NCI-H1694 (cell line): ENCODE measurements at places on chromosomes 16 and 17.
A peak's percentile ranks its signal among the peaks of the same experiment; 100 is the strongest.

DNA sequence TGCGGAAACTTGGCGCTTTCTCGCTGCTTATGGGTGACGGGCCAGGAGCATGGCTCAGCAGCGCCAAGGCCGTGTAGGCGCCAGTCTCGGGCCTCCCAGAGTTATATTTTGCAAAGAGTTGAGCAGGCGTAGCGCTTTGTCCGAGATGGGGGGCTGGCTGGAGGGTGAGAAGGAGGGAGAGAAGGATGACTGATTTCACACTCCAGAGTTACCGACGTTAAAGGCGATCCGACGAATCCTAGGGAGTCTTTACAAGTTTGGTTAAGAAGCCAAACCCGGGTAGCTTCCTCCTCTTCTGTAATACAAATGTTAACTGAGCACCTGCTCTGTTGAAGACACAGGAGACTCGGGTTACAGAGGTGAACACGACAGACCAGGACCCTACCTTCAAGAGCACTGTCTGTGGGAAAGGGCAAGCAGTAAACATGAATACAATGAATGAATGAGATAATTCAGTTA, 782 bp downstream of the POLR2A start:
- no peak for DNase-seq

GRCh38 chr16:50681021-50681885, at the start of gene SNX20:
Gene SNX20 (minus strand): TSS chr16:50681312. CDS start chr16:50677526, 3,786 bp downstream.
- DNase-seq: no peak

DNA sequence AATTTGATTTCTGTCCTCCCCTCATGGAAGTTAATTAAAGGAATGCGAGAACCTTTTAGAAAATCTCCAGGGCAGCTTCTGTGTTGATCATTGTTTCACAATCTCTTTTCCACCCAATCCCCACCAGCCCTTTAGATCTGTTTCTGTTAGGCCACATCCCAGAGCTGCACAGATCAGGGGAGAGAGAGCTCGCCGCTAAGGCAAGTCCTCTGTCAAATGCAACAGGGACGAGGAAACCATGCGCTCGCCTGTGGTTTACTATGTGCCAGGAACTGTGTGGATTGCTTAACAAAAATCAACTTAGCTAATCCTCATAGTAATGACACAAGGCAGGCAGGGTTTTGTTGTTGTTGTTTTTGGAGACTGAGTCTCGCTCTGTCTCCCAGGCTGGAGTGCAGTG, 115.4 kb downstream of the SALL1 start:
- DNase-seq: no peak

DNA sequence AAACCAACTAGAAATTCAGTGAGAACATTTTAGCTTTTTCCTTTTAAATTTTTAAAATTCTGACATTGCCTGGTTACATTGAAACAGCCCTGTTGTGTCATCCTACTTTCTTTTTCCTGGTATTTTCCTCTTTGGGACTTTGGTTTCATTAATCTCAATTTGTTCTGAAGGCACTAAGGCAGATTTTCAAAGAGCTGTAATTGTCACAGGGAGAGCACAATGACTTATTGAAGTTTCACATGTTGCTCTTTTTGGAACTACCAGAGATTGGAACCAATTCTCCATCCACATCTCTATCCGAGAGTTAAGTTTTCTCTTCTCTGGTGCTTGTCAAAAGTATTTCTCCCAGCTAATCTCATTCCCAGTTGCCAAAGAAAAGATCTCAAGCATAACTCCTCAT, 144.7 kb upstream of the TBX2 start:
- DNase-seq: no peak

DNA sequence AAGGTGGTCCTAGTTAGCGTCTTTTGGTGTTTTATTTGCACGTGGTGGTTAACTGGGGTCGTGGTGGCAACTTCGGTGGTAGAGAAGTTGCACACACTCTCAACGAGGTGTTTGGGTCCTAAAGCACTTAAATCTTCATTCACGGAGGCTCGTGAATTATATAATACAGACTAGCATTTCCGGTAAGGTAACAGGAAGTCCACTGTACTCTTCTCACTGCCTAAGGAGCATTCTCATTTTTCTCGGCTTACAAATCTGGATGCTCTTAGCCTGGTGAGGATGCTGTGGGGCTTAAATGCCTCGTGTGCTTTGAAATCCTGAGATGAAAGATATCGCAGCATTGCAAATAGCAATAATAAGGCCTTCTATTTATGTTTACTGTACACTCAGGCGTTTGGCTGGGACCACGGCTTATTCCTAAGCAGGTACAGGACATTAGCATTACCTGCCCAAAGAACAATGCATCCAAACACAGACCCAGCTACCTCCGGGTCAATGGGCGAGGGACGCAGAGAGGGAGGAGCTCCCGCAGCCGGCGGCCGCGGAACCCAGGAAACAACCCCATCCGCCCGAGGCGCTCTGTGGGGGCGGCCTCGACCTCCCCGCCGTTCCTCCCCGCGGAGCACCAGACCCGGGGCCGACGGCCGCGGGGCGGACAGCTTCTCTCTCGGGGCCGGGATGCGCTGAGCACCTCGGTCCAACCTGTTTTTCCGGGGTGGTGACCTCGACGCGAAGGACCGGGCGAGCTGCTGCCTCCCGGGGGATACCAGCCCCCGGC, 856 bp downstream of the DNAJA2 start:
- DNase-seq: no peak

DNA sequence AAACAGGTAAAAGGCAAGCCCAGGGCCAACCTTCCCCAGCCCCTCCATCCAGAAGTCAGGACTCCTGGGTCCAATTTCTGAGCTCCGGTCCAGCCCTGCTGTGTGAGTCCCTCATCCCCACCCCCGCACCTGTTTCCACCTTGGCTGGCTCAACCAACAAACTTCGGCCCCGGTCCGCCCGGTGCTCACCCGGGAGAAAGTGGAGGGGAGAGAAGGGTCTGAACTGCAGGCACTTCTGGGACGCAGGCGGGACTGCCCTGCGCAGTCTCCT, 541 bp downstream of the RHBDF2 start:
- DNase-seq: no peak

DNA sequence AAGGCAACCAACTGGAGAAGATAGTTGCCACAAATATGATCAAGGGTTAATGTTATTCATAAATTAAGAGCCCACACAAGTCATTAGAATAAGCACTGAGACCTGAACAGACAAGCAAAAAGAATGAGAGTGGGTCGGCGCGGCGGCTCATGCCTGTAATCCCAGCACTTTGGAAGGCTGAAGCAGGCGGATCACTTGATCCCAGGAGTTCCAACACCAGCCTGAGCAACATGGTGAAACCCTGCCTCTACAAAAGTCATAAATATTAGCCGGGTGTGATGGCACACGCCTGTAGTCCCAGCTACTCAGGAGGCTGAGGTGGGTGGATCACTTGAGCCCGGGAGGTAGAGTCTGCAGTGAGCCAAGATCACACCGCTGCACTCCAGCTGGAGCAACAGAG, 40.7 kb upstream of the STH start:
- no peak for DNase-seq

DNA sequence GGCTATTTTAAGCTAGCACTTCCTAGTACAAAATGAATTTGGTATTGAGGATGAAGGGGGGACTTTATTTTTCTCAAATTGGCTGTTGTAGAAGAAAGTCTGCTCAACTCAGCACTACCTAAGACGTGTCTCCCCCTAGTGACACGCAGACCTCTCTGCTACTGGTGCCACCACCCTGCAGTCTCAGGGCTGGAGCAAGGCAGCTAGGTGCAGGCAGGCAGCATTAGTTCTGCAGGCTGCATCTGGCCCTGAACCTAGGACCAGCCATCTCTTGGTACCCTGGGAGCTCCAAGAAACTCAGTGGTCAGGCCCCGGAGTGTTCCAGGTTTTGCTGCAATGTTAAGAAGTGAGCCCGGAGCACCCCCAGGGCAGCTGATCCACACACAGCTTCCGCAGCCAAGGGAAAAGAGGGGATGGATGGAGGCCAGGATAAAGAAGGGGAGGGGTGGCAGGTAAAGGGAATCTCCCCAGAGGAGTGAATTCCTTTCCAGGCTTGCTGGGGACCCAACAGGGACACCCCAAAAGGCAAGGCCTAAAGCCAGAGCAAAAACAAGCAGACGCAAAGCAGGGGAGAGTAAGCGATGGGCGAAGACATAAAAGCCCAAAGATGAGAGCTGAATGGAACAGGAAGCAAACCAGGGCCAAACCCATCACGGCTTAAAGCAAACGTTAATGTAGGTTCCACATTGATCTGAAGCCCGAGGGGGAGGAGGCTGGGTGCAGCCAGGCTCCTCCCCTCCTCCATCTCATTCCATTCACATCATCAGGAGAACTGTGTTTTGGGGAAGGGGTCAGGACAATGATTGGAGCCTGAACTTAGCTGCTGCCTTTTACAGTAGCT, 200.5 kb downstream of the ZFHX3 start:
- peak; percentile 15 for DNase-seq

DNA sequence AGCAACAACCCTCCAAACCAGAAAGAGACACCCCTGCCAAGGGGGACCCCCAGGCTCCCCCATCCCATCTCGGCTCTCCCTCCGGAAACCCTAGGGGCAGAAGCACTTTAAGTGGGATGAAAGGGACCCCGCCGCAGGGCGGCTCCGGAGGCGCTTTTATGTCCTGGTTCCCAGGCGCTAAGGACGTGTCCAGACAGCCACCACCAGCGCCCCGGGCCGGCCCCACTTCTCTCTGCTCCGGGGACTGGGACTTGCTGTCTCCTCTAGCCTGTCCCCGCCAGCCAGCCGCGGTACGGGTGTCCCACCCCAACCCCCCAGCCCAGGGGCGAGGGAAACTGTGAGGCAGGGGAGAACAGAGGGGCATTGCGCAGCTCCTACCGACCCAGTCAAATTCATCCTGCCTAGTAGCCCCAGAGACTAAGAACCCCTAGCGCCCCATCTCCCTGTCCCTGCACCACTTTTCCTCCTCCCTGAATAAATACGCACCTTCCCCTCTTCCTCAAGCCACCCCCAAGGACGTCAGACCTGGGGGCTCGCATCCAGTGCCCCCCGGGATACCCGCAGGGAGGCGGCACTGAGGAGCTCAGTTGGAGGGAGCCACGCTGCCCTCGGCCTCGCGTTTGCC, 4.1 kb downstream of the SP6 start:
- no peak for DNase-seq

GRCh38 chr16:58040945-58041627, 15.5 kb downstream of the MMP15 start:
- no peak for DNase-seq

DNA sequence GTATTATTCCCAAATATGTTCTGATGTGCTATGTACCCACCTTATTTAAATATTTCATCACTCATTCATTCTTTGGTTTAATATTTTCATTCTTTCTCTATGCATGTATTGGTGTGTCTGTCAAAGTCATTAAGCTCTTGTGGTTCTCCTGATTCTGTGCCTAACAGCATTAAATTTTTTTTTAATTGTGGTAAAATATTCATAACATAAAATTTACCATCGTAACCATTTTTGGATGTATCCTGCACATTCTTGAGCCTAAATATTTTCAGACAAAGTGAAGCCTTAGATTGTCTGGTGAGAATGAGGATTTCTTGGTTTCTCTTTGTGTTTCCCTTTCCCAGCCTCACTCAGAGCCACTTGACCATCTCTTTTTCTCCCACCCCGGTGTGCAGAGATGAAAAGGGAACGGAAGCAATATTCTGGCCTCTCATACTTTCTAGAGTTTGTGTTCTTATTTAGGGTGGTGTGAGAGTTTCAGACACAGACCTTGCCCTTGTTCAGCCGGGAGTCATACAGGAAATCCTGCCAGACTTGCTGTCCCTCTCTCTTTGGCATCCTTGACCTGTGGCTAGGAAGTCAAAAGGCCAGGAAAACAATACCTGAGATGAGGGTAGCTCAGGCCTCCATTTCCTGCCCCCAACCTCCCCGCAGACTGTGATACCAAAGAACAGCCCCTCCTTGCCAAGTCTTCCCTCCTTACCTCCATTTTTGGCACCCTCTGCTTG, 4.9 kb downstream of the CCL5 start:
- DNase-seq: no peak

GRCh38 chr16:3780570-3780969, 63.2 kb upstream of the TRAP1 start:
- DNase-seq: no peak

- DNase-seq: no peak
Observed at GRCh38 chr16:31204871-31205666, 2.5 kb upstream of the PYCARD start.

- no peak for DNase-seq
Observed at GRCh38 chr16:23852794-23853562, 17.2 kb downstream of the PRKCB start.

DNA sequence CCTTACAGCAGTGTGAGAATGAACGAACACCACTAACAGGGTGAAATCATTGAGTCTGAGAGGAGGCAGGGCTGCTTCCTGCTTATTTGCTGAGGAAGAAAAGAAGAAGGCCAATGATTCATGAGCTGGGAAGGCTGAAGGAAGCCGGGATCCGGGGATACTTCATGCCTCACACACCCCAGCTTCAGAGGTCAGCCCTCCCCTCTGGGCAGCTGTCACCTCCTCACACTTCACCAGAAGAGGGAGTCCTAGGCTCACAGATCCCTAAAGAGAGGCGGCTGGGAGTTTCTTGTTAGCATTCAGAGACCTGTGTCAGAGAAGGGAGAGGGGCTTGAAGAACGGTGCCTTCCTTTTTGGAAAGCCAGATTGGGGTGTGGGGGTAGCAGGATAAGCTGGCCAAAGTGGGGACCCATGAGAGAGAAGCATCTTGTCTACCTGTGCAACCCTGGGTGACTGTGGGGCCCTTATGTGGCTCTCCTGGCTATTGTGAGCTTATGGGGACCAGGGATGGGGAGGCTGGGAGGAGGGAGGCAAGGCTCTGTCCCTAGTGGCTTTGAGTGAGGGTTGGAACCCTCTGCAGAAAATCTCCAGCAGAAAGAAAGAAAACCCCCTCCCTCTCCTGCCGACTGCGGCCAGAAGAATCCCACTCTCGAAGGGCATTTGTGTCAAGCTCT, 94.6 kb downstream of the RGS9 start:
- DNase-seq: peak; percentile 32

- no peak for DNase-seq
Observed at GRCh38 chr17:79849953-79850352, 10.7 kb upstream of the CBX4 start.

DNA sequence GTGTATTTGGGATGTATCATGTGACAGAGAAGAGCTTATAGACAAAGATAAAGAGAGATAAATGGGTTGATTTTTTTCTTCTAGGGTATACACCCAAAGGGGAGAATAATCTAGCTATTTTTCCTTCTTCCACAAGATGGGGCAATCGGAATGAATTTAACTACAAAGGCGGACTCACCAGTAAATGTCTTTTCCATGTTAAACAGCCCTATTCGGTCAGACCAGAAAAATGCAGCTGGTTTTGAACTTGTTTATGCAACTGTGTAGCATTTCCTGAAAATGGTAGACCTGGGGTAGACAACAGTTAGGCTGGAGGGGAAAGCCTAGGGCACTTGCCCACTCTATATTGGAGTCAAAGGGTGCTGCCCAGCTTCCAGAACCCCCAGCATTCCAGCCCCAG, 477.1 kb downstream of the TOX3 start:
- peak; percentile 46 for DNase-seq

GRCh38 chr16:30934827-30935557, 11.6 kb downstream of the FBXL19 start:
- peak; percentile 39 for DNase-seq

- no peak for DNase-seq
Observed at GRCh38 chr17:63275318-63275970, 170.7 kb downstream of the CYB561 start.

DNA sequence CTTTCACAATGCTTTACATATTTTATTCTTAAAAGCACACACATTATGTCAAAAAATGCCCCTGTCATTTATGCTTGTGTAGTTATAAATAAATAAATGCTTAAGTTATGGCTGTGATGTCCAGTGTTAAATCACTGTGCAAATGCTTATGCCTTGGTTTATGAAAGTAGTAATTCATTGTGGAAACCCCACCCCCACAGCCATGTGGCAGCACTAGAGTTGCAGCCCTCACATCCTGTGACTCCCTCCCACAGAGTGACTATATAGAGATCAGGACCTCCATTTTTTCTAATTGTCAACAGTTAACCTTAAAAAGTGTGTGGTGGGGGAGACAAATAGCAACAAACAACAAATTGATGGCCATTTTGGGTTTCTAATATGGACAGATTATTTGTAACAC, 2.4 kb downstream of the SKAP1 start:
- no peak for DNase-seq
